AG09309 (cell line): ENCODE measurements at places on chromosomes 6 and 20.

GRCh38 chr6:7899101-7899888 is 11.3 kb downstream of the TXNDC5 start:
- DNase-seq, result no peak

DNA sequence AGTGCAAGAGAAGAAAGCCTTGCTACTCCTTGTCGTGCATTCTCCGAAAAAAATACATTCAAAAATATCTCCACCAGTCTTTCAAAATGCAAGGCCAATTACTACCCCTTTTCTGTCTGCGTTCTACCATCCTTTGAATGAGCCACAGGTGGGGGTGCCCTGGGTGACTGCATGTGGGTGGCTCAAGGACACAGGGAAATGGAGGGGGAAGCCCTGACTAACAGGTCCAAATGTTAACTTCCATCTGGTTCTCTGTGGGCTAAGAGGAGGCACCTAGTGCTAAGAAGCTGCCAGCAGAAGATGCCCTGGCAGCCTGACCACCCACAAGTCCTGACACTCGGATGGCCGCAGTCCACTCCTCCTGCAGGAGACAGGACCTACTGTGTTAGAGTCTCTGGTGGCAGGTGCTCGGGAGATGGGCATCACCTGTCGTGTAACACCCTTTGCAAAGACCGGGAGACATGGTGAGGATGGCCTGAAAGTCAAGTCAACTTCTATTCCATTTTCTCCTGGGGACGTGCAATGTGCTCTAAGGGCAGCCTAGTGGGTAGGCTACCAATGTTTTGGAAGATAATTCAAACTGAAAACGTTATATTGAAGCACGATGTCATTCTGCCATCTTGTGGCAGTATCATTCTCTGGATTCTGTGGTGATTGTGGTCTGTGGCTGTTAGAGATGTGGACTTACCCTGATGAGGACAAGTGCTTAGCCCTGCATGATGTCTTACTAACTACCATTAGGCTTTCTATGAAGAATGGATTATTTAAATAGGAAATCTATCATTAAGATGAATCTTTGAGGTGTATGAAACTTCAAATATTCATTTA is 27.4 kb upstream of the IGF2R start:
- no peak for DNase-seq

- no peak for DNase-seq
Observed at GRCh38 chr20:4972506-4973251, 28.6 kb downstream of the SLC23A2 start.

DNA sequence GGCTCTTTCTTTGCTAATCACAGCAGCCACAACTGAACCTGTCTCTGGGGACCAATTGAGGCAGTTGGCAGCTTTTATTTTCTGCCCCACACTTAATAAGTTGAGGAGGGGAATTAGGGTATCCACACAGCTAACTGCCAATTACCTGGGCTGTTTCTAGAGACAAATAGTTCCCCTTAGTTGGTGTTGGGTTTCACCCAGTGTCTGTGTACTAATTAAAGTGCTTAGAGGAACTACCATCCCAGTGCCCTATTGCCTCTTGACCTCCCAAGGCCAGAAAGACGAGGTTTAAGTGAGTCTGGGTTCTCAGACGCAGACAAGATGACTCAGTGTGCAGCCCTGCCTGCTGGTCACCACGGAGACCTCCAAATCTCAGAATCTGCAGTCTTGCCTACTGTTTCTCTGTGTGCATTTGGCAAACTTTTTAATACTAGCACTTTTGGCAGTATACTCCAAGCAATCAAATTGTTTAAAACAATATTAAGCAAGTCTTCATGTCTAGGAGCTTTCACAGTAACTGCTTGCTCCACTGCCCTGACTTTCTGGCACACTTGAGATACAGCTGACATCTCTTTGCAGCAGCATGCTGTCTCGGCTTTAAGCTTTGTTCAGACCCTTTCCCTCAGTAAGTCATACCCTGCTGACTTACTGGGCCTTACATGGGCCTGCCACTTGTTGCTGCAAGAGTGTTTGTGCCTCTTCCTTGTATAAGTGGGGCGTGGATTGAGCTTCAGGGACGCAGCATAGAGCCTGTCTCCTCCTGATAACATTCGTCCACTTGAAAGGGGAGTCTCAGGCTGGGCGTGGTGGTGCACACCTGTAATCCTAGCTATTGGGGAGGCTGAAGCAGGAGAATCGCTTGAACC is 31.9 kb downstream of the STK35 start:
- DNase-seq, result peak; percentile 71

DNA sequence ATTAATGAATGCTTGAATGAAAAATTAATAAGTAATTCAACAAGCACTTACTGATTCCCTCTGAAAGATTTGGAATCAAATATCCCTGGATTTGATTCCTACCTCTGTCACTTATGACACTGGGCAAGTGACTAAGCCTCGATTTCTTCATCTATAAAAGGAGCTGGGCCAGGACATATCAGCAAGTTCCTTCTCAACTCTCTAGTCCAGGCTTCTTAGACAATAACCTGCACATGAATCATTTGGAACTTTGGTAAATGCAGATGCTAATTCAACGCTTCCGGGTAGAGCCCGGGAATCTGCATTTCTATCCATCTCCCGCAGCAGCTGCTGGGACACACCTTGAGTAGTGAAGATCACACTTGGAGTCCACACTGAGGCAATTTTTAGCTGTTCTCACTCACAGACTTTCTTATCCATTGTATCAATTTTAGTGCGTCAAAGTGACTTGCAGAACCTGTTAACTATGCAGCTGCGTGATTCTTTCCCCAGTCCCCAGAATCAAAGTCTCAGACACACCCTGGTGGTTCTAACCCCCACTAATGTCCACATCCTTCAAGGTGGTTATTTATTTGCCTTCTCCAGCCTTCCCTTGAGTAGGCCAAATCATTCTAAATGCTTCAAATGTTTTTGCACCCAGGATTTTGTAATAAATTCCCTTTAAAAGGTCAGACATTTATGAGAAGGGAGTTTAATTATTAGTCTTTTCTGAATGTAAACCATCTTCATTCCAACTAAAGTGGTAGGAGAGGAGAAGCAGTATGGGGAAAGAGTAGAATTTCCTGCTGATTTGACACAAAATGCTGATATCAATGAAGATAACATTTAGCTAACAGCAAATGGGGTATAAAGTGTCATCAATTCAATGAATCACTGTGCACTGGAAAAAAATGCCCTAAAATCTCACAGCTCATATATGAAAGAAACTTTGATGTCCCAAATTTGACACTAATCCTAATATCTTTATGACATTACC is 26.0 kb upstream of the CCND3 start:
- DNase-seq, result no peak

DNA sequence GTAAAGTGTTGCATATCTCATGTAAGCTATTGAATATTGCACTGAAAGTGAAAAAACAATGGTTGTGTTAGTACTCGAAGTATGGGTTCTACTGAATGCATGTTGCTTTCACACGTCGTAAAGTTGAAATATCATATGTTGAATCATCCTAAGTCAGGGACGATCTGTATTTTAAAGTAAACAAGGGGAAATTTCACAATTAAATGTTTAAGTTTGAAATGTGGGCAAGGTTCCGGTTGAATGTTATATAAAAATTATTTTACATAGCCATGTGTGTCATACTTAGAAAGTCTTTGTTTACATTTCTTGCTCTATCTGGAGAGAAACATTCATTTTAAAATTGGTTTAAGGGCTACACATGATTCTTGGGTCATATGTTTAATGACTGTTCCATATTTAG is 76.8 kb downstream of the AKAP7 start:
- DNase-seq, result no peak

- no peak for DNase-seq
Observed at GRCh38 chr20:50302341-50303057, 111.9 kb downstream of the CEBPB start.

DNA sequence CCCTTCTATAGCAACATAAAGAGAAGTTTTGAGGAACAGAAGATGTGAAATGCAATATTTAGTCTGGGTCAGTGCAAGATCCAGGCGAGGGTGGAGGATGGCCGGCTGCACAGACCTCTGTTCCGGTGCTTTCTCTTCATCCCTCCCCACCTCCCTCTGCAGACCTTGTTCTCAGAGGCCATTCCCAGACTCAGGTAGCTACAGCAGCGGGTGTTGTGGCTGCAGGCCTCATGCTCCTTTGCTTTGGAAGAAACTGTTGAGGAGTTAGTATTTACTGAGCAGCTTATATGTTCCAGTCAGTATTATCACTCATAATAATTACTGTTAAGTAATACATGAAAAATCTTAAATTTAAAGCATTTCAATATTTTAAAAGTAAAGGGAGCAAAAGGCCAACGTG is 1.7 kb downstream of the BTN3A3 start:
- DNase-seq, result no peak
